ENCODE measurements at places on chromosomes 5 and 9.

- DNase-seq = no peak
Measured at GRCh38 chr5:41213340-41213739, at the start of gene C6. C6 (minus strand) TSS chr5:41213532; CDS start chr5:41203230, 10,302 bp downstream.

DNA sequence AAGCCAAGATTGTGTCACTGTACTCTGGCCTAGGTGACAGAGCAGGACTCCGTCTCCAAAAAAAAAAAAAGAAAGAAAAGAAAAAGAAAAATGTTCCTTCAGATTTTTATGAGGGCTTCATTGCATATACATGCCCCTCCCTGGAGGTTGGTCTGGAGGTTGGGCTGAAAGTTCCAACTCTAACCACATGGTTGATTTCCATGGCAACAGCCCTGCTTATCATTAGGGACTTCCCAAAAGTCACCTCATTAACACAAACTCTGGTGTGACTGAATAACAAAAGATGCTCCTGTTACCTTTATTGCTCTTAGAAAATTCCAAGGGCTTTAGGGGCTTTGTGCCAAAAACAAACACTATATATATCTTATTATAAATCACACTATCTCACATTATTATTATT lies 113.8 kb downstream of the TMC1 start:
- no peak for DNase-seq

GRCh38 chr9:4927701-4928100 lies 57.4 kb upstream of the JAK2 start:
- no peak for DNase-seq

- no peak for DNase-seq
Measured at GRCh38 chr9:124947727-124948391, 7.0 kb upstream of the GOLGA1 start.

- no peak for DNase-seq
Measured at GRCh38 chr5:110104726-110105669, 415.3 kb downstream of the MAN2A1 start.

DNA sequence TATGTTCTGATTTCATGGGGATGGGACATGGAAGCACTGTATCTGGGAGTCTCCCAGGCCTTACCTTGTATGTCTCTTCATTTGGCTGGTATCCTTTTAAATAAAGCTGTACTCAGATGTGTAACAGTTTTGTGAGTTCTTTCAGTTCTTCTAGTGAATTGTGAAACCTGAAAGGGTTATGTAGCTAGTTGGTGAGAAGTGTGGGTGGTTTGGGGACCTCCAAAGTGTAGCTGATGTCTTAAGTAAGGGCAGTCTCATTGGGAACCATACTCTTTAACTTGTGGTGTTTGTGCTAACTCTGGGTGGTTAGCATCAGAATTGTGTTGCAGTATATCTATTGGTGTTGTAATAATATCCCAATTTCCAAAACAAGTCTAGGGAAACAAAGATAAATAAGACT lies 166.9 kb upstream of the CCNH start:
- DNase-seq = no peak

DNA sequence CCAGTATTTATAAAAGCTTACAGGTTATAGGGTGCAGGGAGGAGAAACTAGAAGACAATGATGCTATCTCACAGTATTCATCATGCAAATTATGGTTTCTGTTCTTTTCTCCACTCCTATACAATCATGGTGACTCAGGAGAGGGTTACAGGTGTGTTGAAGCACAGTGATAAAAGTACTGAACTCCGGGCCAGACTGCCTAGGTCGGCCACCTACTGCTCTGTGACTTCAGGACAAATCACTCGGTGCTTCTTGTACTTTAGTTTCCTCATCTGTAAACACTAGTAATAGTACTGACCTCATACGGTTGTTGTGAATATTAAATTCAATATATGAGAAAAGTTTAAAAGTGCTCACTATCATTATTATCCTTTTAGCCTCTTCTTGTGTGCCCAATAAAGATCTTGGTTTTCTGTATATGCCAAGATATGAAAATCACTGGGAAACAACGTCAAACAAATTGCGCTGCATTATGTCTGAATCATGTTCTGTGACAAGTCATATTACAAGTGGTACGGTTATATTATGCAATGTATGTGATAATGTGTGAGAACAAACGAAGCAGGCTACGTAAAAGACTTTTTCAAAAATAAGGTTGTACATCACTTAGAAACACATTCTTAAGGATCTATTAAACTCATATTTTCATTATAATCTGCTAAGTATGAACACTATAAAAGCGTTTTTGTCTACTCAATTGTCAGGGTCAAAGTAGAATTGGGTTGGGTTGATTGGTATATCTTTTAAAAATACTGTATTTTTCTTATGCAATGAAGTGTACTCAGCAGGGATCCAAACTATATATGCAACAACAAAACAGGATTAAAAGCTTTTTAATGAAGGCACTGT lies 153.3 kb downstream of the EFNA5 start:
- DNase-seq = no peak

GRCh38 chr9:14066831-14067230 lies 247.1 kb downstream of the NFIB start:
- no peak for DNase-seq

- DNase-seq = no peak
Measured at GRCh38 chr9:78292716-78293497, 4.0 kb upstream of the PSAT1 start.

GRCh38 chr5:78360674-78360923 lies 182 bp downstream of the SCAMP1 start:
- no peak for DNase-seq

GRCh38 chr5:112142769-112143270 lies 276.3 kb downstream of the EPB41L4A start:
- no peak for DNase-seq

DNA sequence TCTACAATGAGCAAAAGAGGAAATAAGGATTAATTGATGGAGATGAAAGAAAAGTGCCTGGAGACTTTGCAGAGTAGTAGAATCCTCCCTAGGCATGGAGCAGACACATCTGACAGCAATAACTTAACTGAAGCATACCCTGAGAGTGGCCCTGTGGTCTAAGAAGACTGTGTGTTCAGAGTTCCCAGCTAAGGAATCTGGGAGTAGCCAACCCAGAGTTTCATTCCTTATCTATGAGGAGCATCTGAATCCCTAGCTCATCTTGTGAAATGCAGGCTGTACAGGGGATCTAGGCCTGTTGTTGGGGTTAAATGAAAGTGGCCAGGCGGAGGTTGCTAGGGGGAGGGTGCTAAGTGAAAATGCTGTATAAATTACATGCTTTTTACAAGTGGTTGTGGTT lies 233.1 kb upstream of the FBXL7 start:
- no peak for DNase-seq

- DNase-seq = no peak
Measured at GRCh38 chr9:38347271-38347671, 45.2 kb upstream of the ALDH1B1 start.

DNA sequence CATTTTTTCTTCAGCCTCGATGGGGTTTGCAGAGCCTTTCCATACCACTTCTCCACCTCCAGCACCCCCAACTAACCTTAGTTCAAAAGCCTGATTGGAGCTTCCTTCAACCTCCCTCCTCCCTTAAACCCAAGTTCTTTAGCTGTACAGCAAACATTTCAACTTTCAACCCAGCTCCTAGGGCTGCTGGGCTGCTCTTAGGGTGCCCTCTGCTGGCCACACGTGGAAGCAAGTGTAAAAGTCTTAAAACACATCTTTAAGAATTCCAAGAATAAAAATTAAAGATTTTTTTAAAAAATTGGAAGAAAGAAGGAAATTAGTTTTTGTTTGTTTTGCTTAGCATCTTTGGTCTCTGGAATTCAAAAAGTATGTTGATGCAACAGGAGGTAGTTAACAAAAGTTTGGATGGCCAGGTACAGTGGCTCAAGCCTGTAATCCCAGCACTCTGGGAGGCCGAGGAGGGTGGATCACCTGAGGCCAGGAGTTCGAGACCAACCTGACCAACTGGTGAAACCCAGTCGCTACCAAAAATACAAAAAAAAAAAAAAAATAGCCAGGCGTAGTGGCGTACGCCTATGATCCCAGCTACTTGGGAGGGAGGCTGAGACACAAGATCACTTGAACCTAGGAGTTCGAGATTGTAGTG lies 15.5 kb upstream of the HSD17B3 start:
- DNase-seq = peak; percentile 31

DNA sequence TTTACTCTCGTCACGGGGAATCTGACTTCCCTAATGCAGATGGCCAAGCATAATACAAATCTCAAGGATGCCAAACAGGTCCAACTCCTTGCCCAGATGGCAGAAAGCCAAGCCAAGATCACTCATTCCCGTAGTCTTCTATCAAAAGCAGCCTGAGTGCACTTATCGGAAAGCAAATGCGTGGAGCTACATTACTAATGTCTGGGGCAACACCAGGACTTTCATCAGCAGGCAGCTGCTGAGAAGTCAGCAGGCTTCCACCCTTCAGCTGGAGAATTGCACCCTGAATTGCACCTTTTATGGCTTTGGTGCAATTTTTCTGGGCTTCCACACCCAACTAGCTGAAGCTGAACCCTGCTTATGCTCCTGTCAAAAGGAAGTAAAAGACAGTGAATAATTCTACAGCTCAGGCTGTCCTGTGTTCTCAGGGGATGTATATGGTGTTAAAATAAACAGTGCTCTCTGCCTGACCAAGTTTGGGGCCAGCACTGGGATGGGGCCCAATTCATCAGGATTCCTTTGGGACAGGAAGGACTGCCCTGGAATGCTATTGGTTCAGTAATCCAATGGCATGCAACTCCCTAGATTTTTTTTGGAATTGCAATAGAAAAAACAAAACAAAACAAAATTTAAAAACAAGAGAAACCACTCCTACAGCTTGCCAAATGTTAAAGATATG lies 92.6 kb downstream of the DPYSL3 start:
- no peak for DNase-seq

DNA sequence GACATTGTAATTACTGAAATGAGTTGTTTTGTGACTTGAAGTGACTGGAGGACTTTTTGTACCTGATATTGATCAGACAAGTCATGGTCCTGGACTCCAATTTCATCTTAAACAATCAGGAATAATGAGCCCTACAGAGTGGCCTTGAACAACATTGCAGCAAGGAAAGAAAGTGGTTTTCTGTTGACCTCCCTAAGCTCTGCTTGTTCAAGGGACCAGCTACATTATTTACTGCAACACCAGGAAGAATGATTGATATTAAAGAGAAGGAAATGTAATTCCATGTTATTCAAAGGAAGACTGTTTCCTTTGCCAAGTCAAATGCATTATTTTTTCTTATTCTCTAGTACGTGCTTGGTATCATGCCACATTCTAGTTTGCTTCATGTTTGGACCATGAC lies 22.6 kb downstream of the ENTREP1 start:
- no peak for DNase-seq

DNA sequence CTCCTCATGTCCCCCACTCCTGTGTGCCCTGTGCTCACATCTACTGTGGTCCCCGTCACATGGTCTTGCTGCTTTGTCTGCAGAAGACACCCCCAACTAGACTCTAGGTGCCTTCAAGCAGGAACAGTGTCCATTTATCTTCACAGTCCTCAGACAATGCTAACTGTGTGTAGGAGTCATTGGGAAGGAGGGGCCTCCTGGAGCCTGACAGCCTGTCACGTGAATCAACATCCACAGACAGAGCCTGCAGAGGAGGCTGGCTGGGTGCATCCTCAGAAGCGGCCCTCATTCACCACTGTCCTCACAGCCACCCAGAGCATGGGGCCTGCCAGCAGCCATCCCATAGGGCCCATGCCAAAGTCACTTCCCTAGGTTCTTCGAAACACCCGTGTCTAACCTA lies 98.7 kb downstream of the MED10 start:
- no peak for DNase-seq

DNA sequence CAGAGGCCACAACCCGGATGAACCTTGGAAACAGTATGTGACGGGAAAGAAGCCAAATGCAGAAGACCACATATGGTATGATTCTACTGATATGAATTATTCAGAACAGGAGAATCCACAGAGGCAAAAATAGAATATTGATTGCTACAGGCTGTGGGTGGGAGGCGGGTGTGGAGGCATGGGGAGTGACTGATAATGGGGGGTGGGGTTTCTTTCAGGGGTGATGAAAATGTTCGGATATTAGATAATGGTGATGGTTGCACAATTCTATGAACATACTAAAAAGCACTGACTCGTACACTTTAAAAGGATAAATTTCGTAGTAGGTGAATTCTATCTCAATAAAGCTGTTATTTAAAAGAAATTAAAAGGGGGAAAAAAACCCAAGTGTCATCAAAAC lies 10.7 kb downstream of the IL4 start:
- DNase-seq = peak; percentile 15

All from fibroblast of skin of left quadriceps (primary cell).